ENCODE measurements at places on chromosomes 4 and X.

GRCh38 chrX:22136711-22137110, 104.6 kb downstream of the PHEX start:
- no peak for DNase-seq

GRCh38 chrX:18206657-18207056, 14.0 kb downstream of the BEND2 start:
- DNase-seq = no peak

- DNase-seq = no peak
Measured at GRCh38 chr4:16123356-16124084, 39.7 kb upstream of the PROM1 start.

- DNase-seq = no peak
Measured at GRCh38 chr4:7442574-7443162, 7.9 kb upstream of the PSAPL1 start.

- no peak for DNase-seq
Measured at GRCh38 chr4:185235119-185235842, 25.9 kb downstream of the SNX25 start.

DNA sequence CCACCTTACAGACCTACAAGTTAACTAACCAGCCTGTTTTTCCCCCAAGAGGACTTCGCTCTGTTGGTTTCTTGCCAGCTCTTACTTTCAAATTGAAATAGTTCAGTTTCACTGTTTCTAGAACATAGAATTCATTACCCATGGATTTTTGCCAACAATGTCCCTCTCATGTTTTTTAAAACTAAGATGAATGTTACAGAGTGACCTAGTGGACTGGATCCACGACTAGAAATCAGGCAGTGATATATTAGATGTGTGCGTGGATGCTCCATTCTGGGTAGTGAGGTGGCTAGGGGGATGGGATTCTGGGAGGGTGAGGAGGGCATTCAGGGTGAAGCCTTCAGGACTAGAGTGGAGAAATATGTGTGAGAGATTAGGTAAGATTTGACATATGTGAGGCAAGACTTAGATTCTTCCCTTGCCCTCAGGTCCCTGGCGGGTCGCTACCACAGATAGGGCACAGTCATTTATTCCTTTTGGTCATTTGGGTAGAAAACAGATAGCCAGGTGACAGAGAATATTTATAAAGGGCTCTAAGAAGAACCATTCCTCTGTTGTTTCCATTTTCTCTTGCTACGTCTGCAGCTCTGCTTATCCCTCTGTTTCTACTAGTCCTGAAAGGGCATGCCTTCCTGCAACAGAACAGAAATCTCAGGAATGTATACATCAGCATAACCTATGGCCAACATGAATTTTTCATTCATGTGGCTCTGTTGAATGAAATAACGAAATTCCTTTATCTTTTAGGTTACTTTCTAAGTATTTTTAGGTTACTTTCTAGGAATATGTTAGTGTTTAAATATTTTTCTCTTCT, 15.4 kb upstream of the JADE1 start:
- DNase-seq = peak; percentile 34

- DNase-seq = no peak
Measured at GRCh38 chr4:180101348-180102083, 2141.7 kb upstream of the TENM3 start.

DNA sequence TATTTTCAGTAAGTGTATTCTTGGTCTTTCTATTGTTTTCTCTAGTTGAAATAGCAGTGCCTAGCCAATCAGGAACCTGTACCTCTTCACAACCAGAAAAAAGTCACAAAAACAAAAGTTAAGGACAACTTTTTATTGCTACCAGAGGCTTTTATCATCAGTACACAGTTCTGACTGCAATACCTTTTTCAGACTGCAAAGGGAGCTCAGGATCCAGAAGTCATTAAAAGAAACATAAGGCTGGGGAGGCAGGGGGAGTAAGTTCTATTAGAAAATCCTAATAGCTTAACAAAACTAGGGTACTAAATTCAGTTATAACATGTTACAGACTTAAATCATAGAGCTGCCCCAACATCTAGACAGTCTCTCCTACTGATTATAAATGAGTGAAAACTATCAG, 28.8 kb downstream of the CCNI start:
- DNase-seq = no peak

GRCh38 chr4:152448854-152449253, 87.0 kb downstream of the FBXW7 start:
- no peak for DNase-seq

DNA sequence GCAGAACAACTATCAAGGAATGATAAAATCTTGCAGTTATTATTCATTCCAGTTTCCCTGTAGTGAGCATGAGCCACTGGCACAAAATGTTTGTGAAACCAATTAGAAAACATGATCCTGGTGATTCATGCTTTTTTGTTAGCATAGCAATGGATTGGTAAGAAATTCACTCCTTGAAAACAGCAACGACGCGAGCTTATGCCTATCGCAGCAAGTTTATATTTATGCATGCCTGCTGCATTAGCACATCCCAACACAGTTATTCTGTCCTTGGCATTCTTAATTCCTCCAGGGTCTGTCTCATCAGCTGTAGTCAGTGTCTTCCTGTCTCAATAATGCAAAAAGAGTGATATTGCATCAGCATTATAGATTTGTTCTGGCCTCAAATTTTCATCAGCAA, 975.9 kb downstream of the STIM2 start:
- no peak for DNase-seq

DNA sequence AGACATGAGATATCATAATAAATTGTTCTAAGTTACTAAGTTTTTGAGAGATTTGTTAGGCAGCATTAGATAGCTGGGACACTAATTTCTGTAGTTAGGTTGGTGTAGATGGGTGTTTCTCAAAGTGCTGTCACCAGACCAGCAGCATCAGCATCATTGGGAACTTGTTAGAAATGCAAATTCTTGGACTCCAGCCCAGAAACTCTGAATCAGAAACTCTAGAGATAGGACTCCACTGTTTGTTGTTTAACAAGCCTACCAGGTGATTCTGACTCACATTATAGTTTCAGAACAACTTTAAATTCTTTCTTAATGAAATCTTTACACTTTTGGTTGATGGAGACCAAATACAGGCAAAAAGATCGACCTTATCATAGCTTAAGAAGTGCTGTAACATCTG, 173.7 kb downstream of the PABPC4L start:
- no peak for DNase-seq

- no peak for DNase-seq
Measured at GRCh38 chrX:36575670-36576069, 432.5 kb upstream of the FAM47C start.

GRCh38 chrX:53122013-53122412, 28.1 kb downstream of the KANTR start:
- DNase-seq = no peak

DNA sequence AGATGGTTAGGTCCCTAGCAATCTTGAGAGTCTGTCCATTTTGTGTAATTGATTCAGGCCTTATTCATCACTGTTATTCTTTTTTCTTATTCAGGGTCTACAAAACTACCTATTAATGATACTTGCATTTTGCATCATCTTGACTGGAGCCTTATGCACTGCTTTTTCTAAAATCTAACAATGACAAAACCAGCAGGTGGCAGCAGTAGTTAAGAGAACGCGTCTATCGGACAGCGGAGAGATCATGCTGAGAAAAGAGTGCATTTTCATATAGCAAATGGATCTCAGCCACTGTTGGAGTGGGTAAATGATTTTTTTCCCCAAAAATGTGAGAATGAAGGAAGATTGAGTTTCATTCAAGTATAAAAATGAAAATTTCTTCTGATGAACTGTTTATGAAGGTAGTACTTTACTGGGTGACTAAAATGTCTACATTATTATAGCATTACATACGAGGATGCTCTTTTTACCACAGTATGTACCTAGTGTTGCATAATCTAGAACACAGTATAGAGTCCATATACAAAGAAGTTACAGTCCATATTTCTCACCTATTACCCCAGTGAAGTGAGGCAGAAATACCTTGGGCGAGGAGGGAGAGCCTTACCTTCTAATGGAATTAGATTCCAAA, 43.2 kb downstream of the TMEM144 start:
- peak; percentile 15 for DNase-seq

GRCh38 chr4:39614487-39615162, 24.0 kb downstream of the SMIM14 start:
- DNase-seq = no peak

DNA sequence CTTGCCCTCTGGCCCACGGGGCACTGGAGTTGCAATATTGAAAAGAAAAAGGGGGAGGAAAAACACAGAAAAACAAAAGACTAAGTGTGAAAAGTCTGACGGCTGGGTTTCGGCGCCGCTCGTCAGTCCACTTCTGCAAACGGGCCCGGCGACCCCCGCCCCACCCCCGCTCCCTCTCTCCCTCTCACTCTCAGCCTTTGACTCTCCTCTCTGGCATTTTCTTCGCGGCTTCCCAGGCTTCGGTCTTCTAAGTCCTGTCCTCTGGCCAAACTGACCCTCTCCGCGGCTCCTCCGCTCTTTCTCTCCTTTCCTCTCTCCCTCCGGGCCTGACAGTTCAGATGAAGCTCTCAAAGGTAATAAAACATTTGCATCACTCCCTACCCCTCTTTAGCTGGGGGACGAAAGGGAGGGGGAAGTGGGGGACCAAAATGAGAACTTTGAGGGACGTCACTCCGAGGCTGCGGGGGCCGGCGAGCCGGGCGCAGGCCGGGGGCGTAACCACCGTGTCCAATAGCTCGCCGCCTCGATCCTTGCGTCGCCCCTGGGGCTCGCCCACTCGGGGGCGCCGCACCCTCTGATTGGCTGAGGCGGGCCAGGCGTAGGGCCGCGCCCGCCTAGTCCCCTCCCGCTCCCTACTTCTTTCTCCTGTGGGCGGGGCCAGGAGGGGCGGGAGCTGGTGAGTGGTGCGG, at the start of gene NKX6-1:
Gene NKX6-1 (minus strand): TSS at position 358 of the 689 bp plus-strand sequence. CDS start 1,064 bp downstream, outside the sequence.
- peak; percentile 44 for DNase-seq

GRCh38 chr4:71445811-71446210, 107.0 kb downstream of the SLC4A4 start:
- no peak for DNase-seq

DNA sequence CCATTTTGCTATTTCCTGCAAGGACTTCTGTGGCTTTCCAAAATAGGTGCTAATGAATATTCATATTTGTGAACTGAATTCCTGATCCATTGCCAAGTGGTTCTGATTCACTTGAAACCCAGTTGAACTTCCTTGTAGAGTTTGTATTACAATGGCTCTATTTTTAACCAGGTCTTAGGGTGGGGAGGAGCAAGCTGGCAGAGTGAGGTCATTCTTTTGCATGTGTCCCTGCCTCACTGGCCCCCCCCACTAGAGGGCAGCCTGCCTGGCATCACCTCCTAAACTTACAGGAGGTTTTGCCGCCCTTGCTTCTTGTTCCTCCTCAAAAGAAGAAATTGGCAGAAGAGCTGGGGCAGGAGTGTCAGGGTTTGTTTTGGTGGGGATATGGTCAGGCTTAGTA, 10.5 kb downstream of the PTTG2 start:
- DNase-seq = peak; percentile 85

- DNase-seq = no peak
Measured at GRCh38 chr4:7867701-7868435, 71.8 kb downstream of the AFAP1 start.

- peak; percentile 19 for DNase-seq
Measured at GRCh38 chrX:134373736-134374135, 86.2 kb upstream of the HPRT1 start.

- no peak for DNase-seq
Measured at GRCh38 chr4:8538076-8538702, 42.0 kb upstream of the GPR78 start.

GRCh38 chrX:2262668-2263055, 238.1 kb downstream of the DHRSX start:
- DNase-seq = no peak

- no peak for DNase-seq
Measured at GRCh38 chrX:14690553-14690952, 161.2 kb downstream of the GLRA2 start.

GRCh38 chr4:10703156-10703555, 18.6 kb upstream of the CLNK start:
- no peak for DNase-seq

- peak; percentile 16 for DNase-seq
Measured at GRCh38 chrX:16138108-16138427, 14.7 kb downstream of the GRPR start.

GRCh38 chr4:152430507-152430906, 105.4 kb downstream of the FBXW7 start:
- no peak for DNase-seq

- DNase-seq = no peak
Measured at GRCh38 chrX:1576201-1576992, 15.0 kb upstream of the AKAP17A start.

DNA sequence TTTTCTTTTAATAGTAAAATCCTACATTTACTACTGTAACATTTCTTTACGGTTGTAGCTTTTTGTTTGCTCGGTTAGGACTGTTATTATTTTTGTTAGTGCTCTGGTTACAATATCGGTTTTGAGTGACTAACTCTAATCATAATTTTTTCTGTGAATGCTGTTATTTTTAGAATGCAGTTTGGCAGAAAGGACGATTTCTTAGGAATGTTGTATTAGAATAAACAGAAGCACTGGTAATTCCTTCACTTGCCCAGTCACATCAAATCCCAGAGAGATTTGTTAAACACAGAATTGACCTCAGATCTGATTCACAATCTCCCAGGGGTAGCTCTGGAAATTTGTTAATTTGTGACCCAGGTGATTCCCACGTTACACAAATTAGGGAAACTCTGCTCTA, 21.7 kb downstream of the DDIT4L start:
- no peak for DNase-seq

DNA sequence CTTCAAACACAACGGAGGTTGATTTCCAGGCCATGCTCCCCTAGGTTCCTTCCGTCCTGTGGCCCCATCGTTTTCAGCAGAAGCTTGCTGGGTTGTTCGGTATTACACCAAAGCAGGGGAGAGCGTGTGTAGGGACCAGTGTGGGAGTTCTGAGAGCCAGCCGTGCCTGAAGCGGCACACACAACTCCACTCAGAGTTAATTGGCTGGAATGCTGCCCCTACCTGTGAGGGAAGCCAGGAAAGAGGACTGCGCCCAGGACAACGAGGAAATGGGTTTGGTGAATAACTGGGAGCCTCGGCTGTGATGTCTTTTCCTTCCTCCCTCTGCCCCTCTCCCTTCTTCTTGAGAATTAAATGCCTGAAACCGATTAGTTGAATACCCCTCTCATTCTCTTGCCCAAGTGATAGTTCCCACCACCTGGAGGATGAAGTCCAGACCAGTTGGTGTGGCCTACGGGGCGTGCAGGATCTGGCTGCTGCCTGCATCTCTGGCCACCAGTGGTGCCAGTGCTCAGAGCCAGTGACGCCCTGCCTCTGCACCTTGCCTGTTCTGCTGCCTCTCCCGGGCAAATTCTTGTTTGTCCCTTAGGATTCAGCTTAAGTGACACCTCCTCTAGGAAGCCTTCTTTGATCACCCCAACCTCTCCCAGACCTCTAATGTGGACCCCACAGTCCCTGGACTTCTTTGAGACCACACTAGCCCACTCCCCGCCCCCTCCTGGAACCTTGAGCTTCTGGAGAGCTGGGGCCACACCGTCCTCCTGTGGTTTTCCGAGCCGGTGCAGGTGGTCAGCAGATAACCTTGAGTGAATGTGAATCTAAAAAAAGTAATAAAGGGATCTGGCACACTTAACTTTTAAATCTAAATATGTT, 33.6 kb downstream of the TBC1D14 start:
- no peak for DNase-seq

DNA sequence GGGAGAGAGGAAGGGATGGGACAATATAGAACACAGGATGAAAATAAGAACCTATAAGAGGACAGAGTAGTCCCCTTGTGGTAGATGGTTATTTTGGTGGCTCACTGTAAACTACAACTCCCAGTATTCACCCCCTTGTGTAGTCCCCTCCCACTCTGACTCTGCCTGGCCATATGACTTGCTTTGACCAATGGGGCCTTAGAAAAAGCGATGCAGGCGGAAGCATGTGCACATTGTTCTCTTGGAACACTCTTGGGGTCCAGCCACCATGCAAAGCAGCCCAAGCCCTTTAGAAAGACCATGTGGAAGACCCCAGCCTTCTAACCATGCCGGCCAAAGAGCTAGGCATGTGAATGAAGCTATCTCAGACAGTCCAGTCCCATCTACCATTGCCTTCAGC, 415.0 kb downstream of the BCOR start:
- no peak for DNase-seq
